NCI-H1436 (cell line): ENCODE measurements at places on chromosomes 3 and 15.
A peak's percentile ranks its signal among the peaks of the same experiment; 100 is the strongest.

DNA sequence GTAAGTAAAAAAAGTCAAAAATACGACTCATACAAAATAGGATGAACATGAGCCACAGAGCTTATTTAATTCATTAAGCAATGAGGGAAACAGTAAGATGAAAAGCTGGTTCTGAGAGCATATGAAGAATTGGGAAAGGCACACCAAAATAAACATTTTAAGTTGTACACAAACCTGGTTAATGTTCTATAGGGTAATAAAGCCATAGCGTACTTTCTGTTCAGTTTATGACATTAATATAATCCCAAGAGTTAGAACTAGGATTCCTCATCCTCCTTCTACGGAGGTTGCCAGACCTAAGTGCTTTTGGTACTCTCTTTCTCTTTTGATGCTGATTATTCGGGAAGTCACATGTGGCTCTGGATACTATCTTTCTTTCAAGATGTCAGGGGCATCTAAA is 41.4 kb downstream of the CLEC3B start:
- no peak for DNase-seq

DNA sequence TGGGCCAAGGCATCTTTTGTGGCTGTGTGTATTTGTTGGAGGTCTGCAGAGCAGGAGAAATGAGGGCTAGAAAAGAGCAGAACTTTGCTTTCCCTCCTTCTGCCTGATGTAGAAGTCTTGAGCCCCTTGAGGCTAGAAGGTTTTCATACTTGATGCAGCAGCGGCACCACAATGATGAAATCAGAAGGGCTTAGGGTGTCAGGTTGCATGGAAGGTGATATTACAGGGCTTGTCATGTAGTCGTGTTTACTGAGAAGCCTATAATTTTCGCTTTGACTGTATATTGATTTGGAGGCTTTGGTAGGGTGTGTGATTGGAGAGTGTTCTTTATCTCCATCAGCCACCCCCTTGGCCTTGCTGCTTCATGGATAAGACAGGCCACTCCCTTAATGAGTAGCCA is 339.8 kb downstream of the THSD4 start:
- DNase-seq: peak; percentile 64

DNA sequence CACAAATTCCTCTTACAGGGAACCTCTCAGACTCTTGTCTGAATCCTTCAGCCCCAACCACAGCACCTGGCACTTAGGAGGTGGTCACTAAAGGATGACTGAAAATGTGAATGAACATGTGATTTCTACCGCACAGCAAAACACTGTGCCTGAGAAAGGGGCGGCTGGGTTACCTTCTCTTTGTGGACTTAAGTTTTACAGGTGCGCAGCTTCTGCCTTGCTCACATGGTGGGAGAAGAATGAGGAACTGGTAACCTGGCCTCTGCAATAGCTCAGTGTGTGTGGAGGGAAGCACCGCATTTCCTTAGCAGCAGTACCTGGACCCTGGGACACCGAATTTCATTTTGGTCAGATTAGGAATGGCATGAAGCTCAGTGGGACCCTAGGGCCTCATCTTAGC is 9.8 kb upstream of the ETV5 start:
- DNase-seq: no peak

DNA sequence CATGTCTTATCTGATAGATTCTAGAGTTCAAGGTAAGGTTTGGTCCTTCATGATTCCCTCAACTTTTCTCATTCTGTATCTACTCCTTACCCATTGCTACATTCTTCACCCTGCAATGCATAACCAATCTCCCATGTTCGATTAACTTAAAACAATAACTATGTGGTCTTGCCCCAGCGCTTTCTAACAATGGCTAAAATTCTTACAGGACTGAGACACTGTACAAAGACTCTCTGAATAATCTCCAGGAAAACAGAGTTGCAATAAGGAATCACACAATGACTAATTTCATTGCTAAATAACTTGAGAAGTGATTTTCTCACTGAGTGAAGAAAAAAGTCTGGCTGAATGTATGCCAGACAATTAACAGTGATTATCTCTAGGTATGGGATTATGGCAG is 69.6 kb upstream of the FAM174B start:
- DNase-seq: no peak

DNA sequence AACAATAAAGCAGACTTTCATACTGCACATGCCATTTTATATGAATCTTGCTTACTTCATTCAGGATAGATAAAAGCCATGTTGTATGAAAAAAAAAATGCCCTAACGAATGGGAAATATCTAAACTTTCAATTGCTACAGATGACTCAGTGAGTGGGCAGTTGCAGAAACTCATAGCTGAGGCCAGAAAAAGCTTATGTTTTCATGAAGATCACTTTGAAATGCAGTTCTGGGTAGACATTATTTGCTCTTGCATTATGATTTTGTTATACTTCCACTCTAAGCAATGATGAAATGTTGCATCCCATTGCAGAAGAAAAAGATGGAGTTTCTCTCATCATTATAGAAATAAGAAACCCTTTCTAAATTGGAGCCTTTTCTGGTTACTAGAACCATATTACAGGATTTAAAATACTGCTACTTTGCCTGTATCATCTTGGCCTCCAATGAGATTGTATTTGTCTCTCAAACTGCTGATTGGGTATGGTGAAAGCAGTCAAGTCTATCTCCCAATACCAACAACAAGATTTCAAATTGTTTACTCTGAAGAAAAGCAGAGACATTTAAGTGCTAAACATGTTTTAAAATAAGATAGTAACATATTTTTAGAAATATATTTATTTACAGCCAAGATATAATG is 17.0 kb downstream of the PEAK1 start:
- no peak for DNase-seq

DNA sequence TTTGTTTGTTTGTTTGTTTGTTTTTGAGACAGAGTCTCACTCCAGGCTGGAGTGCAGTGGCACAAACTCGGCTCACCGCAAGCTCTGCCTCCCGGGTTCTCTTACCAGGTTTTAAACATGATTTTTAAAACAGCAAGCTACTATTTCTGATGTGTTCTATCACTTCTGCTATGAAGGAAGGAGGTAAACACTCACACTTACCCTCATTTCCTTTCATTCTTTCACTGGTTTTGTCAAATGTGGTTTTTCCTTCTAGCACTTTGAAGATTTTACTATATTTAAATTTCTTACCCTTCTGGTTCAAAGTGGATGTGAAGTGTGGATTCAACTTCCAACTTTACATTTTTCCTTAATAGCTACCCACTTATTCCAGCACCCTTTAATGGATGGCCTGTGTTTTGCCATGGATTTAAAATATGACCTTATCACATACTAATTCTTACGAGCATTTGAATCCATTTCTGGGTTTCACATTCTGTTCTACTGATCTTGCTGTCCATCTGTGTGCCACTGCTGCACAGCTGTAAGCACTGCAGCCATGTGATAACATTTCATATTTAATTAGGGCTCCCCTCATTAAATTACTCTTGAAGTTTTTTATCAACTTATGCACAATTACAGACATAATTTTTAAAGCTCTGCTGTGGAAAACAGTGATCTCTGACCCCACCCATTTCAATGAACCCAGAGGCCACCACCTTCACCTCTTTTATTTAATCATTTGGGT is 42.3 kb downstream of the TXNRD3 start:
- no peak for DNase-seq

GRCh38 chr3:43515970-43516635 is 105.7 kb downstream of the ANO10 start:
- DNase-seq: no peak

GRCh38 chr15:89150287-89150686 is 62.0 kb downstream of the ABHD2 start:
- DNase-seq: no peak

GRCh38 chr3:130073582-130073981 is 8.0 kb upstream of the ALG1L2 start:
- DNase-seq: no peak

DNA sequence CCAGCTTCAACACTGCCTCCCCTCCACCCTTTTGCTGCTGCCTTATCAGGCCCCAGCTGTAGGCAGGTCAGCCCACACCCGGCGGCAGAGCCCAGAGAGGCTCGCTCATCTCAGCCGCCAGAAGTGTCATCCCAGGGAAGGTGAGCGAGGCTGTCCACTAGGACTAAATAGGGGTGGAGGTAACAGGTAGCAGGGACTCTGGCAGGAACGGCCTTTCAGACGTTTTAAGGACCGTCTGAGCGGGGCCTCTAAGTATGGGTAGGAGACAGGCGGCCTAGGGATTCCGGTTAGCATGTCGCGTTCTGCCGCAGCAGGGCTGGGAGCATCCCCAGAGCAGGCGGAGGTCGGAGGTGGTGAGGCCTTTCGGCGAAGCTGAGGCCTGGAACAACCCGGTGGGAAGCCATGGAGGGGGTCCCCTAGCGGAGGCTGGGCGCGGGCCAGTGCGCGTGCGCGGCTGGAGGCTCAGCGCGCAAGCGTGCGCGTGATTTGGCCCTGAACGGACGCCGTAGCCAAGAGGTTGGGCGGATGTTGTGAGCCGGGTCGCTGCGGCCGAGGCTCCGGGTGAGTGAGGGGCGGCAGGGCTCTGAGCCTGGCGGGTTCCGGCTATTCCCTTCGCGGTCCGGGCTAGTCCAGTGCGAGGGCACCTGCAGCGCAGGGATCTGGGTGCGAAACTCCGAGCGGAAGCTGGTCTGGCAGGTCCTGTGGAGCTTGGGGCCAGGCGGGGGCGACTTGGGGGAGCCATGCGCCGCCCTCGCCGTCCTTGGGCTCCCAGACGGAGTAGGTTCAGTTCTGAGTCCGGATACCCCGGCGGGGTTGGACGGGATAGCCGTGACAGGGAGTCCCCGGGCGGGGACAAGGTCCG is at the start of the genes MST1 and RNF123:
MST1 (minus strand) TSS at position 429 of the 862 bp plus-strand sequence. CDS start 783 bp downstream, outside the sequence.
RNF123 (plus strand) TSS at position 512 of the 862 bp plus-strand sequence. CDS start 1,609 bp downstream, outside the sequence.
- no peak for DNase-seq

GRCh38 chr3:157136647-157137387 is 23.1 kb downstream of the CCNL1 start:
- no peak for DNase-seq

DNA sequence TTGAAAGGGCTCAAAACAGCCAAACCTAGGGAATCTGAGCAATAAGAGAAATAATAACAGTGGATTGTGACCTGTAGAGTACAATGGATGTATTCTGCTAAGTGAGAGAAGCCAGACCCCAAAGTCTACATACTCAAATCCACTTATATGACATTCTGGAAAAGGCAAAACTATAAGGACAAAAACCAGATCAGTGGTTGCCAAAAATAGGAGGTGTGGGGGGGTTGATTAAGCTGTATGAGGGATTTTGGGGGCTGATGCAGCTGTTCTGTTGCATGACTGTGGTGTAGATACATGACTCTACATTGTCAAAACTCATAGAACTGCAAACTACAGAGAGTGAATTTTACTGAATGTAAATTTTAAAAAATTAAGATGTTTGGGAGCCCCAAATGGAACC is 20.1 kb upstream of the CGNL1 start:
- DNase-seq: no peak

- DNase-seq: no peak
Observed at GRCh38 chr3:113286524-113286923, 75.2 kb downstream of the BOC start.

- no peak for DNase-seq
Observed at GRCh38 chr3:105878061-105878460, 9.2 kb upstream of the CBLB start.

GRCh38 chr3:46861605-46862368 is 1.5 kb downstream of the MYL3 start:
- no peak for DNase-seq

GRCh38 chr3:54845551-54845950 is 82.3 kb downstream of the LRTM1 start:
- no peak for DNase-seq

DNA sequence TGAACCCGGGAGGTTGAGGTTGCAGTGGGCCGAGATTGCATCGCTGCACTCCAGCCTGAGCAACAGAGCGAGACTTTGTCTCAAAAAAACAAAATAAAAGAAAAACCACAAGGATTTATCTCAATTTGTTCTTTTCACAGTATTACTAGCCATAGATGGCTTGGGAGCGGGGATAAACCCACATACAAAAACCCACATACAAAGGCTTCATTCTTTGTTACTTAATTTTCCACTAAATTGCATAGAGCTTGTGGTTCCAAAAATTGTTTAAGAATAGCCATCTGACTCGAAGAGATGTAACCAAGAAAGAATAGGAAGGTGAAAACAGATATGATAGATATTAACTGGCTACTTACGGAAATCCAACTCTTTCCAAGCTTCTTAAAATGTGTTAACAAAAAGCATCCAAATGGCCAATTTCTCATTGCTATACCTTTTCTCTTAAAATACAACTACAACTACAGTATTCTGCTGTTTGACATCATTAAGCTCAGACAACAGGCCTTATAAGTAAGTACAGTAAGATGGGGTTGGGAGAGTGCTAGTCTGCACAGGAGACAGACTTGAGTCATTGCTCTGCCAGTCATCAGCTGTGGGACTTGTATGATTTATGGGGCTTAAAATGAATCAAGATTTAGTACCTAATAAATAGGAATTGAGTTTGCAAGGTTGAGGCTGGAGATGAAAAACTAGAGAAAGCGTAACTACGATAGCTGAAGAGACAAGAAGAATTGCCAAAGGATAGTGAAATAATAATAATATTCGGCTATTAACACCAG is 96.6 kb upstream of the PLXND1 start:
- no peak for DNase-seq

GRCh38 chr3:10142707-10143560 is 1.4 kb downstream of the VHL start:
- no peak for DNase-seq

- no peak for DNase-seq
Observed at GRCh38 chr15:77667338-77668234, 34.9 kb upstream of the LINGO1 start.

GRCh38 chr15:36066757-36067156 is 512.7 kb upstream of the CDIN1 start:
- no peak for DNase-seq

- peak; percentile 14 for DNase-seq
Observed at GRCh38 chr15:71736286-71736947, 73.9 kb upstream of the NR2E3 start.

DNA sequence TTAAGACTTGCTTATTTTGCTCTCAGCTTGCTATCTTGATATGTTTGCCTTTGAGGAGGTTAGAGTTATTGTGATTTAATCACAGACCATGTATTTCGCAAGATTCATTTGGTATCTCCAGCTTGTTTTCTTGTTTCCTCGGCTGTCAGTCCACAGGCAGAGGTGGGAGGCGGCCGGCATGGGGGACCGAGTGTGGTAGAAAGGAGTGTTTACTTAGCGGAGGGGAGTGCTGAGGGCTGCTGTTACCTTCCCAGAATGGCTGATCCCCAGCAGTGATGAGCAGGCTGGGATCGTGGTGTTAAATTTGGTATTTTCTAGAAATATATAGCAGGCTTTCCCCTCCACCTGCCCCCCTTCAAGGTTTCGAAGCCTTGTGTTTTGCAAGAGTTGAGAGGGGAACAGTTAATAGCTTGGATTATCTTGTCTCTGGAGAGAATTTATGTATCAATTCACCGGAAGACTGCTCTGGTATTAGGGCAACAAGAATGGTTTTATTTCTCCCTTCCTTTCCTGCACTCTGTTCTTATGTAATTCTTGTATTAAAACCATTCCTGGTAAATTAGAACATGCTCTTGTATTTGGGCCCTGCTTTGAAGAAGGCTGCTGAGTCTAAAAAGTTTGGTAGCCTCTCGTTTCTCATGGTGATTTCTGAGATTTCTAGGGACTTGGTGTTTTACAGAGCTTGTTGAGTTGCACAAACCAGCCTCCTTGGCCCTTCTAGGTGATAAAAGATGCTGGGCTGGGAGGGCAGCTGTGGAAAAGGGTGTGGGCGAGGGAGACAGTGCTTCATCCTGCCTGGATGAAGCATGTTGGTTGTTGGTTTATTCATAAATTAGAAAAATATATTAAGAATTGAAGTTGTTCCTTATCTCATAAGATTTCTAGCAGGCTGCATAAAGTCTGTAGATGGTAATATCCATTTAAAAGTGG is 151.4 kb downstream of the IGF1R start:
- no peak for DNase-seq

- DNase-seq: no peak
Observed at GRCh38 chr3:15812183-15812582, 14.4 kb upstream of the ANKRD28 start.
